ENCODE measurements at places on chromosomes 16 and 17. TPM values are rescaled to one million over a fixed set of nuclear protein-coding genes. Genes with fewer than 3 reads are reported as not detected.

The OR4D1 gene
- not detected for total RNA-seq

The EPOP gene
- 1.5 TPM for total RNA-seq

- no peak overlapping the region for H3K27ac ChIP-seq
- no peaks in the 10 kb centered on the region for H3K36me3 ChIP-seq
- H3K4me3 ChIP-seq, result no peak overlapping the region
- no peaks in the 10 kb centered on the region for H3K4me1 ChIP-seq
- DNase-seq, result peak; percentile 64
Measured at GRCh38 chr17:79651761-79652160, 40.9 kb upstream of the RBFOX3 start.

The CHST4 gene
- total RNA-seq, result 0.12 TPM

The NHLRC4 gene
- total RNA-seq, result 2.0 TPM

GRCh38 chr16:88373211-88373610 is 9.5 kb upstream of the ZNF469 start:
- H3K4me3 ChIP-seq, result no peak overlapping the region
- DNase-seq, result no peak
- no peaks in the 10 kb centered on the region for H3K36me3 ChIP-seq
- H3K4me1 ChIP-seq, result no peaks in the 10 kb centered on the region

- peaks cover 63% of the 10 kb centered on the region for H3K27me3 ChIP-seq
- H3K27ac ChIP-seq, result no peak overlapping the region
- no peak overlapping the region for H3K4me3 ChIP-seq
Measured at GRCh38 chr17:45646288-45646988, 137.7 kb upstream of the CRHR1 start.

Data from left lung (tissue), 14 donors.